Stimulated activated CD4-positive, alpha-beta T cell treated with anti-CD3 and anti-CD28 coated beads, Interleukin-15, amount 100 ng/mL, for 24 hours (primary cell): ENCODE measurements at places on chromosomes 4 and X.

- DNase-seq: no peak
Measured at GRCh38 chr4:168696826-168697225, 200.0 kb downstream of the PALLD start.

DNA sequence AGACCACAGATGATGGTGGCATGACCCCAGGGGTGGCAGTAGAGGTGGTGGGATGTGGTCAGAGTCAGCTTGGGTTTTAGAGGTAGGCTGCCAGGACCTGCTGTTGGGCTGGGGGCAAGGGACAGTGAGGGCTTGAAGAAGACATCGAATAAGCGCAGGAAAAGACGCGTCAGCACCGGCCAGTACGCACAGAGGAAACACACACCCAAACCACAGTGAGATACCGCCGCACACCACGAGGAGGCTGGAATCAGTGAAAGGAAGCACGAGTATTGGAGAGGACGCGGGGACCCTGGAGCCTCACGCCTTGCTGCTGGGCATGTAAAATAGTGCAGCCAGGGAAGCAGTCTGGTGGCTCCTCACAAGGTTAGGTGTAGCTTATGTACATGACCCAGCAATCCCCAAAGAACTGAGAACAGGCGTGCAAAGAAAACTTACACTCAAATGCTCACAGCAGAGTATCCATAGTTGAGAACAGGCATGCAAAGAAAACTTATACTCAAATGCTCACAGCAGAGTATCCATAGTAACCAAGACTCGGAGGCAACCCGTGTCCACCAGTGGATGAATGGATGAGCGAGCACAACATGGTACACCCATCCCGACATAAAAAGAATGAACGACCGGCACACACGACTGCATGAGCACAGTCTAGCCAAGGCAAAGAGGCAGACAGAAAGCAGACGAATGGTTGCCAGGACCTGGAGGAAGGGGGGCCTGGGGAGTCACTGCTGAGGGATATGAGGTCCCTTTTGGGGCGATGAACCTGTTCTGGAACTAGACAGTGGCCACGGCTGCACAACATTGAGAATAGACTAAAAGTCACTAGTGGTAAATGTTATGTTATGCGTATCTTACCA lies 13.3 kb downstream of the PDZD4 start:
- DNase-seq: peak; percentile 57

DNA sequence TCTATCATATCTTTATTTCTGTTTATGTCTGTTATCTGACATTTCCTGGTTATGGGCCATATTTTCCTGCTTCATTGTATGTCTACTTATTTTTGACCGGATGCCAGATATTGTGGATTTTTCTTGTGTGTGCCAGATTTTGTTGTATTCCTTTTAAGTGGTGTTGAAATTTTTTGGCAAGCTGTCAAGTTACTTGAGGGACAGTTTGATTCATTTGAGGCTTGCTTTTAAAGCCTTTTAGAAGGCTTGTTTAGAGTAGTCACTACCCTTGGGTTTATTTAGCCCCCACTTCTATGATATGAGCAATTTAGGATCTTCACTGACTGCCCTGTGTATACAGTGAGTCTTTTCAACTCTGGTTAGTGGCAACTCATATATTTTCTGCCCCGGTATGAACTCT lies 29.2 kb upstream of the NPY2R start:
- DNase-seq: no peak

DNA sequence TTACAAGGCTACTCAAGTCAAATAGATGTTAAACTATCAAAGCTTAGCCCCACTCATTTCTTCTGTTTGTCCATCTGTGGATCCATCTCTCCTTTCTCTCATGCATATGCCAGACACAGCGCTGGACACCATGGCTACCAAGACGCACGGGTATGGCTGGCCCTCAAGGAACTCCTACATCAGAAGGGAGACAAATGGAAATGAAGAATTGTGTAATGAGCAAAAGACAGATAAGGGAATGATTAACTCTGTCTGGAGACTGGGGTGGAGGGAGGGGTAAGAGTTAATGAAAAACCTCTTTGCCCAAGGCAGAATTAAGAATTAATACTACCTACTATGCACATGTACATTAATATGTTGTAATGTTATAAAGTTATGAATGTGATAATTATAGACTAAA lies 88.1 kb downstream of the MGST2 start:
- no peak for DNase-seq
